ENCODE measurements at places on chromosomes 12 and 14.

DNA sequence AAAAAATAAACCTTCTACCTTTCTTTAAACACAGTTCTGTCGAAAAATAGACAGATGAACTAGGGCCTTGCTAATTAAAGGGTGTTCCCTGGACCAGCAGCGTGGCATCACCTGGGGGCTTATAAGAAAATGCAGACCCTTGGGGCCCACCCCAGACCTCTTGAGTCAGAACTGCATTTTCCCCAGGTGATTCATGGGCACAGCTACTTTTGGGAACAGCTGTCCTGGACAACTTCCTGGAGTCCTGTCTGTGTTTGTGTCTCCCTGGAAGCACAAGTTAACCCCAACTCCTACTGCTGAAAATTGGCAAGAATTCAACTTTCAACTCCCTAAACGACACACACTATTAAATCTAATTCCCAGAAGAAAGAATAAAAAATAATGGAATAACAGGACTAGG is 17.8 kb downstream of the FBLN5 start:
- DNase-seq: no peak

- no peak for DNase-seq
These were observed 268.9 kb downstream of the RAD51B start for GRCh38 chr14:68088451-68088854.

GRCh38 chr12:65685514-65685913 is 138.8 kb upstream of the HMGA2 start:
- no peak for DNase-seq

- no peak for DNase-seq
These were observed 472.3 kb downstream of the GLT1D1 start for GRCh38 chr12:129325566-129325965.

GRCh38 chr12:127162902-127163301 is 1104.1 kb upstream of the TMEM132C start:
- DNase-seq: no peak

Data from naive B cell (primary cell).